Smooth muscle cell of the brain vasculature (primary cell): ENCODE measurements at places on chromosomes 2 and 18.

GRCh38 chr2:63993871-63994270 lies 25.4 kb downstream of the VPS54 start:
- DNase-seq: no peak

DNA sequence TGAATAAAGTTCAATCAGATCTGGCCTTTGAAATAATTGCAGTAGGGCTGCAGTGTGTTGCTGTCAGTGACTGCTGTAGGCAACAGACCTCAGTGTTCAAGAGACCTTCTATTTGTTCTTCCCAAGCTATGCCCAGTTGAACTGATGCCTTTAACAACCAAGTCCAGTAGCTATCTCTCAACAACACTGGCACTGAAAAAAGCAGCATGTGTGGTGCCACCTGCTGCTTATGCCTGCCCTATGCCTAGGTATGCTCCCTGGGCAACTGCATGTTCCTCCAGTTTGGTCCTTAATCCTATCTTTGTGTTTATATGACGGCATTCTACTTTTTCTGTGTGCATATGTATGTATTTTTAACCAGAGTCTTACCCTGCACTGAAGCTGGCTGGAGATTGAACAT lies 523.9 kb upstream of the MEX3C start:
- no peak for DNase-seq

GRCh38 chr18:9147440-9148202 lies 11.0 kb downstream of the ANKRD12 start:
- DNase-seq: no peak

DNA sequence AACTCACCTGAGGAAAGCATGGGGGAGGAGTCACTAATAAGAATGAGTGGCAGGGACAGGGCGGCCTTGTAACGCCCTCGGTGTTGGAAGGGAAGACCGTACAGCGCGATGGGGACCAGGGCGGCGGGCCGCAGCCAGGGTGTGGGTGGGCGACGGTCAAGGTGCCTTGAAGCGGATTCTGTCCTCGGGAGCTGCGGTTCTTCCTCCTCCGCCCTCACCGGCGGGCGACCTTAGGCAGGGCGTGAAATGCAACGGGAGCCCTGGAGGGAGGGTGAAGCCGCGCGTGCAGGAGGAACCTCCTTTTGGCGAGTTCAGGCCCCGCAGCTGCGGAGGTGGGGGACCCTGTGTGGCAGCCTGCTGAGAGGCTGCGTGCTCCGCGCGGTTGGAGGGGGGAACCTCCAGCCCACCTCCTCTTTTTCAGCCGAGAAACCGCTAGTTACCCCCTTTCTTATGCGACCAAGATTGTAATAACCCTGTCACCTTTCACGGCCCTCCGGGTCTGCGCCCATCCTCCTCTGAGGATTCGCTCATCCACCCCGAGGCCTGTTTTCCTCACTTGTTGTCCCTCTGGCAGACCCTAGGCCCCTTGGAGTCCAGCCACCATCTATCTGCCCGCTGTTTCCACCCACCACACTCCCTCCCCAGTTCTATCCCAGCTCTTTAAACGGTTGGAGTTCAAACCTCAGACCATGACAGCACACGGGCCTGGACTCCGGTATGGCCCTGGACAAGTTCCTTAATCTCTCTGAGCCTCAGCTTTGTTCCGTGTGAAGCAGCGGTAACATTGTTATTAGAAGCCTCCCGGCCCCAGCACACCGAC lies 823 bp upstream of the RNU2-63P start:
- DNase-seq: no peak

DNA sequence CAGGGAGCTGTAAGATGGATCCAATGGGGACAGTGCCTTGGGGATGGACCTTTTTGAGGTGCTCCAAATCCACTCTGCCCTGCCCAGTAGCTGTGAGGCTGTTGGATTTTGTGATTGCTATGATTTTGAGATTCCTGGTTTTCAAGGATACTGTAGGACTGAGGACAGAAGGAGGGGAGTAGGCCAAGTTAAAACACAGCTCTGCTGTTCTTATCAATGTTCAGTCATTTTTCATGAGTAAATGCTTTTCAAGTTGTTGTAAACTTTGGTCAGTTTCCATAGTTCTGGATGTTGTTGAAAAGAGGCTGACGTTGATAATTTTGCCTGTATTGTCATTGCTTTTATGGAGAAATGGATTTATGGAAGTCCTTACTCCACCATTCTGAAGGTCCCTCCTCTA lies 361.2 kb downstream of the ZNF516 start:
- DNase-seq: no peak
